Naive thymus-derived CD8-positive, alpha-beta T cell (primary cell): ENCODE measurements at places on chromosomes 3 and 15. TPM values are rescaled to one million over a fixed set of nuclear protein-coding genes. Genes with fewer than 3 reads are reported as not detected.

P2RY12 gene
- not detected for total RNA-seq

LOXL1 gene
- 1.9 TPM for total RNA-seq

ESYT3 gene
- total RNA-seq = not detected

TMEM207 gene
- not detected for total RNA-seq

STRIT1 gene
- not detected for total RNA-seq

DPPA2 gene
- total RNA-seq = not detected
